Spleen (tissue), 13 donors: ENCODE measurements at places on chromosomes 13 and 19.
A peak's percentile ranks its signal among the peaks of the same experiment; 100 is the strongest.

GRCh38 chr13:49464085-49464484, 20.0 kb downstream of the SETDB2 start:
- DNase-seq: no peak

GRCh38 chr13:84080748-84081530, 198.7 kb upstream of the SLITRK1 start:
- DNase-seq: no peak

- peak; percentile 79 for DNase-seq
Measured at GRCh38 chr19:19661675-19662251, 1.7 kb downstream of the ATP13A1 start.

- no peak for DNase-seq
Measured at GRCh38 chr13:46607768-46608564, 55.0 kb downstream of the LRCH1 start.

DNA sequence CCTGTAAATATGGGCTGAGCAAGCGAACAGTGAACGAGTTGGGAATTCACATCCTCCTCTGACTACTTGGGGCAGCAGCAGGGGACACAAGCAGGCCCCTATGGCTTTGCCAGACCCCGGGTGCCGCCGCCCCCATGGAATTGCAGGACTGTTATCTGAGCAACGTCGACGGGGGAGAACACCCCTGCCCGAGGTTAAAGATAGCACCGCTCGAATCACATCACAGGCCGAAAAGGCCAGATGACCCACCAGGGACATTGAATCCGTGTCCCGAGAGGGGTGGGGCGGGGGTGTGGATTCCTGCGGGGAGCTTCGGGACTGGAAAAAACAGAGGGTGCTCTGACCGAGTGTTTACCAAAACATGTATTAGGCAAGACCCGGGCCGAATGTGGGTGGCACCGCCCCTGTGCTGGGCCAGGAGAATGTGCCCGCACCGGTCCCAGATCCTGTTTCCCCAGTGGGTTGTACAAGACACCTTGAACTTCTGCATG, 9.1 kb downstream of the FEM1A start:
- no peak for DNase-seq

GRCh38 chr13:61413572-61414535, 1.8 kb downstream of the PCDH20 start:
- DNase-seq: peak; percentile 61
